ENCODE measurements at places on chromosomes 5 and 9.

DNA sequence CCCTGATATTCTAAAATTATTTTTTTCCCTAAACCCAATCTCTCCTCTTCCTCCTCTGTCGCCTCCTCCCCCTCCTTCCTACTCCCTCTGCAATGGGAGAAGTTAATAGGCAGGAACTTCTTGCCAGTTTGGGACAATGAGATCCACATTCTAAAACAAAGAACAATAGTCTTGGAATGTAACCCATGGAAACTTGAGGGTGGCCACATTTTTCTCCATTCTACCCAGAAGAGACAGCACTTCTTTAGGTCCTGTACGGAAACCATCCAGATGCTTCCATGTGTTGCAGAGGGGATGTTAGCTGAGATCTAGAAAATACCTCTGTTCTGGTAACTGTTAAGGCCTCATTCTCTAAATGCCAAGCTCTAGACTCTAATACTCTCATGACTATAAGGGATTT lies 10.0 kb downstream of the SPARC start:
- no peak for DNase-seq

- no peak for DNase-seq
Observed at GRCh38 chr9:135037521-135038250, 49.8 kb upstream of the OLFM1 start.

DNA sequence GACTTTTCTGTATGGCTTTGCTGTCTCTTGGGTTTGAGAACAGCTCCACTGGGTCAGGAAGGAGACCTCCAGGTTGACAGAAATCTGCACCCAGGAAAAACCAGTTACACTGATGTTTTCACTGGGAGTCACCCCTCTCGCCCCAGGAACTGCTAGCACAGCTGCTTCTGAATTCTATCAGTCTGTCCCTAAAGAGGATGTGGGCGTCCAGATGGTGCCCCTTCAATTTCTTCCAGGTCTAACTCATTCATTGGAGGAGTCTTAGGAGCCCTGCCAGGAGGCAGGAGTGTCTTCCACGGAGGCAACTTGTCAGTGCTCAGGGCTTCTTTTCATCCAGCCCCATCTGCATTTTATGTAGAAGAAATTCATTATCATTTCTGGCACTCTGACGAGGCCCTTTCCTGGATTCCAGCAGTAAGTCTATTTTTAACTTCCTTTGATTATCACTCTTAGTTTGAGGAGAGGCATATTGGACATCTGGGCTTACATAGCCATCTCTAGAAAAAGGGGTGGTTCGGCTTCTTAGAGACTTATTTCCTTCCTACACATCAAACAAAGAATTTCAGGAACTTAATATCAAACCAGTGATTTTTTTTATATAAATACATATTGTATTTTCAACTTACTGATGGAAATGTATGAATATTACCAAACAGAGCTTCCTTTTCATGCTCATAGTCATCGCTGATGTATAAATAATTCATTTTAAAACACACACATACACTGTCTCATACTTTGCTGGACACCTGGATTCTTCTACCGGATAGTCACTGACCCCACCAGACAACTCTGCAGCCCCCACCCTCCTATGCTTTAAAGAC lies 148.8 kb downstream of the IRX2 start:
- DNase-seq, result no peak

DNA sequence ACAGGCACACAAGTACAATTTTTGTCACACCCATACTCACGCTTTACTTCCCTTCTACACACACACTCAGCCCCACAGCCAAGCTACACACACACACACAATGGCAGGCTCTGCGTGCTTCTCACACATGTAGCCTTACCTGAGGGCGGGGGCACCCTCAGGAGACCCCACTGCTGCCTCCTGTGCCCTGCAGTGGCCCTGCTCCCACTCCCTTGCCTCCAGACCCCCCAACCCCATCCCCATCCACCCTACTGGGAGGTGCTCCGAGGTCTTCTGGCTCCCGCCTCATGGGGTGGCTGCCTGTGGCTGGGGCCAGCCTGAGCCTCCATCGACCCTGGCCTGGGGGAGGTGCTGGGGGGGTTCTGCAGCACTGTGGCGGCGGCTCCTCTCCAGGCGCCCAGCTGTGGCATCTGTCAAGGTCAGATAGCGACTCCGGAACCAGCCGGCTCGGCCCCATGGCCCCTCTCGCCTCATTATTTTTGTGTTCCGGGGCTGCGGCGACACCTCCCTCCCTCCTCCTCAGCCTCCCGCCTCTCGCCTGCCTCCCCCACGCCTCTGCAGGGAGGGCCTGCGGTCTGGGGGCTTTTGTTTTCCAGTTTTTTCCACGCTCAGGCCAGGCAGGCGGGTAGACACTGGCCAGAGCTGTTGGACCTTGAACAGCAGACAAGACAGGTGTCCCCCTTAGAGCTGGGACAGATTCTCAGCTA lies 21.7 kb downstream of the CXXC5 start:
- no peak for DNase-seq

DNA sequence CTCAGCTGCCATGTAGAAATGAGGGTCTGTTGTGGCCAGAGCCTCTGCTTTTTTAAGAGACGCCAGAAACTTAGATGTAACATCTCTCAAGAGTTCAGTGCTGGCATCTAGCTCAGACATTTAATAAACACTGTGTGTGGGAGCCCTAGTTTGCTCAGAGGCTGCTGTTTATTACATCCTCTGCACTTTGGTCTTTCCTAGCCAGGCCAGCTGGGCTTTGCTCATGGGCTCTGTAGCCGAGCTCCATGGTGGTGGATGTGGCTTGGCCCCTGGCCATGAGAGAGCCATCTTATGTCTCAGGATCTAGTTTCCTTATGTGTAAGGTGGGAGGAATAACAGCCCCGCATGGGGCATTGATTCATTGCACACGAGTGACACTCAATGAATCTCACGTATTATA lies 30.0 kb downstream of the ARHGEF37 start:
- DNase-seq, result peak; percentile 50

GRCh38 chr5:65292196-65292595 lies 189.5 kb downstream of the ADAMTS6 start:
- DNase-seq, result no peak
